ENCODE measurements at places on chromosomes 7 and 10.

GRCh38 chr7:54837168-54837567 is 78.2 kb upstream of the SEC61G start:
- DNase-seq, result no peak

GRCh38 chr10:128066870-128067382 is 59.3 kb downstream of the MKI67 start:
- no peak for DNase-seq

DNA sequence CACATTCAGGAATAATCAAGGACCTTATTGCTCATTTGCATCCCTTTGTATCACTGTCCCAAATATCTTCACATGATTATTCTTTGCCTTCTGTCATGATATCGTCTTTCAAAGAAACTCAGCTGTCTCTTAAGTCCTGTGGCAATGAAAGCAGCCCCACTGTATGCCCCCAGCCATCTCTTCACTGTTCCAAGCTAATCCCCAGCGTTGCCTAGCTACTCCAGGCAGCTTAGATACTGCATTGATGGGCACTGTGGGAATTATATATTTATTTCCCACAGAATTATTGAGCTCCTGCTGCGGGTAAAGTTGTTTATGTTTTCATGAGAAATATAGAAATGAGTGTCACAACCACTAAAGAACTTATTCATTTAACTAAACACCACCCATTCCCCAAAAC is 38.8 kb downstream of the SND1 start:
- DNase-seq, result no peak

DNA sequence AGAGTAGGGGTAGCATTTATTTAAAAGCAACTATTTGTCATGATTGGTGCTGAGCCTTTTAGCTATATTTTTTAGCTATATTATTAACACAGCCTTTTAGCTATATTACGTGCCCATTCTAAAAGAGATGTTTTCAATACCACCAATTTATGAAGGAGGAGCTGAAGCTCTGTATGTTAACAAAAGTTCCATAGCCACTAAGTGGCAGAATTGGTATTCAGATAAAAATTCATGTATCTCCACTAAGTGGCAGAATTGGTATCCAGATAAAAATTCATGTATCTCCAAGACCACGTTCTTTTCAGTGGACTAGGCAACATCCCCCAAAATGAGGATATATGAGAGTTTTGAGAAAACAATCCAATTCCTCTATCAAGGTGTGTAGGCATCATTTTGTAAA is 268.6 kb downstream of the HGF start:
- peak; percentile 87 for DNase-seq

GRCh38 chr7:54394834-54395233 is 147.3 kb upstream of the VSTM2A start:
- no peak for DNase-seq
